ENCODE measurements at places on chromosomes 3 and 15.

GRCh38 chr3:133840767-133841166, 35.2 kb downstream of the SRPRB start:
- DNase-seq: no peak

GRCh38 chr3:164687211-164687610, 391.1 kb downstream of the SI start:
- DNase-seq: no peak

GRCh38 chr3:79414806-79415205, 353.0 kb downstream of the ROBO1 start:
- no peak for DNase-seq

DNA sequence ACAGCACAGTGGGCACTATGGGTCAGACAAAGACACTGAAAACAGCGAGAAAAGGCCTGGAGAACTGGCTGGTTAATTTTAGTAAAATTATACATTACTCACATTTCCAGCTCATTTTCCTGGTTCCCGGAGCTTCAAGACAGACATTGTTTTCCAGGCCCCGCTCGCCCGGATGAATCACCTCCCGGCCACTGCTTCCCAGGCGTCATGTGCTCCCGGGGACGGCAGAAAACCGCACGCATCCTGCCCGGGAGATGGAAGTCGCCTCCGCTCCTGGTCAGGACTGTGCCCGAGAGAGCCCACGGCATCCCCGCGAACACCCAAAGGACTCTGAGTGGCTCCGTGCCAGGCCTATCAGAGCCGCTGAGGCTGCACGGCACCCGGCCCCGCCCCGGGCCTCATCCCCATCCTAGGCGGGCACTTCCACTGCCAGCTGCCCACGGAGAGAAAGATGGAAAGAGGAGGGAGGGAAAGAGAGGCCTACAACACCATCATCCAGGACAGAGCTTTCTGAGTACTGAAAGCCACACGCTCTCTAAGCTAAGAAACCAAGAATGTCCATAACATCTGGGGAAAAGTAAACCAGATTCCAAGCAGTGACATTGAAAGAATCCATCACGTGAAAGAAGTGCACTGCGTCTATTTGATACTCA, 75.1 kb downstream of the VGLL4 start:
- DNase-seq: no peak

DNA sequence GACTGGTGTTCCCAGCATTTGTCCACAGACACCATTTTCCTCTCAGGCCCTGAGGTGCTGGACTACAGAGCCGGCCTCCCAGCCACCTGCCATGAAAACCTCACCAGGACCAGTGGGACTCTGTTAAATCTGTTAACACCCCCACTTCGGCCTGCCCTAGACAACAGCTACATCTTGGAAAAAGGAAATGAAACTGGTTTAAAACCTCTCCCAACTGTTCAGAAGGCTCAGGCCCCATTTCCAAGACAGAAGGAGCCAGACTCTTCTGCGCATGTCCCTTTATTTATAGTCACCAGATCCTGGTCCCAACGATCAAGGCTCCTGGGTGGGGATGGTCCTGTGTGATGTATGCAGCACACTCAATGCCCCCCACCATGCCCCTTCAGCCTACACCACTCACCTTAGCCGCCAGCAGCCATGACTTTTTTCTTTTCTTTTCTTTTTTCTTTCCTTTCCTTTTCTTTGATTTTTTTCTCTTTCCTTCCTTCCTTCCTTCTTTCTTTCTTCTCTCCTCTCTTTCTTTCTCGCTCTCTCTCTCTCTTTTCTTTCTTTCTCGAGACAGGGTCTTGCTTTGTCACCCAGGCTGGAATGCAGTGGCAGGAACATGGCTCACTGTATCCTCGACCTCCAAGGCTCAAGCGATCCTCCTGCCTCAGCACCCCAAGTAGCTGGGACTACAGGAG, 25.5 kb upstream of the FLNB start:
- DNase-seq: no peak

DNA sequence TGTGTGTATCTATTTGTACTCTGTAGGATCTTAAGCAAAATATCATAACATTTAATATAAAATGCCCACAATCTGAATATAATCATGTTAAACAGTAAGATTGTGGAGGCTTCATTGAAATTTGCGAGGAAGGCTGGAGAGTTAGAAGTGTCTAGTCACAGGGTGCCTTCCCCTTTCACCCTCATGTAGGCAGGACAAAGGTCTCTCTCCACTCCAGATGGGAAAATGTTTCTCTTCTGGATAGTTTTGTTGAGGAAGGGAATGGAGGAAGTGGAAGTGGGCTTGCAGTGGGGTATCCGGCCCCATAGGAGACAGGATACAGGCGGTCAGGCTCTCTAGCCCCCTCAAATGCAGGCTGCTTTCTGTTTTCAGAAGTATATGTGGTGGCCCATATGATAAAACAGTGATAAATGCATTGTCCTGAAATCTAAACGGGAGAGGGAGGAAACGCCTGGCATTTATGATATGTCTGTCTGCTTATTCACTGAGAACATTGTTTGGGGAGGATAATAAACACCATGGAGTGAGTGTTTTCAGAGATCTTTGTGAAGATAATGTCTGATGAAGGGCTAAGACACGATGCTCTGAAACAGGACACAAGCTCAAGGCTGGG, 13.3 kb upstream of the MYZAP start:
- no peak for DNase-seq

DNA sequence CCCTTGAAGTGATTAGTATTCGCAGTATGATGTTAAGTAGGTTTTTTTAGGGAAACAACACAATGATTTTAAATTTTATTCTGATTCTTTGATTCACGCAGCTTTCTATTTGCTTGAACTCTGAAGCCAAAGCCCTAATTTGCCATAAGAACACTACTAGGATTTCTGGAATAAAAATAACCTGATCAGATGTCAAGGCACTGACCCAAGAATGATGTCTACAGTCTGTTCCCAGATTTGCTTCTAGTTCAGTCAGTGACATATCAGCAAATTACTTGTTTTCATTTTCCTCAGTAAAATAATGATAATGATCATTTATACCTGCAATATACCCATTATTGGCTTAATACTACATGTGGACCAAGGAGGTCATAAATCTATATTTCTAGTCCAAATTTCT, 179.5 kb upstream of the EIF1B start:
- DNase-seq: no peak

- no peak for DNase-seq
Observed at GRCh38 chr15:43931119-43931518, 104.3 kb downstream of the WDR76 start.

DNA sequence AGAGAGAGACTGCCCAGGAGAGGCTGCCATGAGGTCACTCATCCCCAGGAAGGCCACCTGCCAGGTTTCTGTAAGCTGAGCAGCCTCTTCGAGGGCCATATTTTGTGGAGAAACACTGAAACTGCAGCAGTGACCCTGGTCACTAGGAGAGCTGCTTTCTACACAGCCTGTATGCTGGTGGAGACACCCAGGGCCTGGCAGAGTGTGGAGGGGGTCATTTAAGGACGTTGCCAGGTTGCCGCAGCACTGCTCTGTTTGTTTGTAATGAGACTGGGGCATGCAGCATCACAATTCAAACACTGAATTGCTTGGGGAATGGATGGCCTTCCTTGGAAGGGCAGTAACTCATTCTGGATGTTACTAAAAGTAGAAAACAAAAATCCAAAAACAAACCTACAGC, 104.9 kb upstream of the TRIM42 start:
- no peak for DNase-seq

- DNase-seq: no peak
Observed at GRCh38 chr3:176354843-176355242, 842.4 kb downstream of the TBL1XR1 start.

DNA sequence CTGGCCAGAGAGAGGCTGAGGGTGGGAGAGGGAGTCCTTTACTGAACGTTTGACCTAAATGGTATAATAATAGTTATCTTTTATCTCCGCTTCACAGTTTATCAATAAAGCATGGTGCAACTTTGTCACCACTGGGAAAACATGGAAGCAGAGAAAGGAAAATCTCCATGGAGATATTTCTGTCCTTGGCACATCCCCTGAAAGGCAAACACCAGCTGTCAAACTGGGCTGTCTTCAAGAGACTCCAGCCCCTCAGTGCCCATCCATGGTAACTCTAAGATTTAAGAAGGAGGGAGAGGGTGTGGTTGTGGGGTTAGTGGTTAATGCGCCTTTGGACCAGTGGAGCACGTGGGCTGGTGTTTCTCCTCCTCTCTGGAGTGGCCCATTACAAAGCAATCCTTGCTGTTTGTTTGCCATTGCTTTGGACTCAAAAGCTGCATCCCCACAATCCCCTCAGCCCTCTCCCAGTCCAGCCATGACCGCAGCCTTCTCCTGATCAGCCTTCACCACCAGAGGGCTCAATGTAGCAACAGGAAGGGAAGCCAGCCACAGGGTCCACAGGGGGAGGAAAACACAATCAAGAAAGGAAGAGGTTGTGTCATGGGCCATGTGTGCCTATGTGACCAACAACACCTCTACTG, 38.2 kb upstream of the FAM174B start:
- peak; percentile 30 for DNase-seq

- DNase-seq: no peak
Observed at GRCh38 chr3:18010001-18010400, 267.6 kb upstream of the TBC1D5 start.

DNA sequence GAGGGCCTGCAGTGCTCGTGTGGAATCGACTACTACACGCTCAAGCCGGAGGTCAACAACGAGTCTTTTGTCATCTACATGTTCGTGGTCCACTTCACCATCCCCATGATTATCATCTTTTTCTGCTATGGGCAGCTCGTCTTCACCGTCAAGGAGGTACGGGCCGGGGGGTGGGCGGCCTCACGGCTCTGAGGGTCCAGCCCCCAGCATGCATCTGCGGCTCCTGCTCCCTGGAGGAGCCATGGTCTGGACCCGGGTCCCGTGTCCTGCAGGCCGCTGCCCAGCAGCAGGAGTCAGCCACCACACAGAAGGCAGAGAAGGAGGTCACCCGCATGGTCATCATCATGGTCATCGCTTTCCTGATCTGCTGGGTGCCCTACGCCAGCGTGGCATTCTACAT, 3.8 kb downstream of the RHO start:
- no peak for DNase-seq

DNA sequence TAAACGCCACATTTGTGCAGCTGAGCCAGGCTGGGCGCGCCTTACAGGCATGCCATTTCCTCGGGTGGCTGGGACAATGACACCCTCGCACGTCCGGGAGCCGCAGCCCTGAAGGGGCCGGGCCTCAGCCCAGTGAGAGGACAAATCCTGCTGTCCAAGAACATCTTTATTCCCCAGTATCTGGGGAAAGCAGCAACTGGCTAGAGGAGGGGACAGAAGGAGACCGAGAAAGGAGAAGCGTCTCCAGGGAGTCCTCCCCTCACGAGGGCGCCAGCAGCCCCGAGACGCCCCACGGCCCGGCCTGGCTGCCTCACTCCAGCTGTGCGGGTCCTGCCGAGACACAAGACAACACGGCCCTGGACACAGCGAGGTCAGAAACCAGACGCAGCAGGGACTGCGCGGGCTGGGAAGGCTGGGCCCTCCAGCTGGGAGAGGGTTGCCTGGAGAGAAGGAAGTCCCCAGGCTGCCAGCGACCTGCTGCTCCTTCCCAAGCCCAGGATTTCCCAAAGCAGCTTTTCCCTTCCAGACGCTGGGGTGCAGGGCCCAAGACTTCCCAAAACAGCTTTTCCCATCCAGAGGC, 130.2 kb downstream of the CHSY1 start:
- peak; percentile 23 for DNase-seq

Data from neuronal stem cell (in vitro differentiated cells).